ENCODE measurements at places on chromosomes 11 and 22.
A peak's percentile ranks its signal among the peaks of the same experiment; 100 is the strongest.

DNA sequence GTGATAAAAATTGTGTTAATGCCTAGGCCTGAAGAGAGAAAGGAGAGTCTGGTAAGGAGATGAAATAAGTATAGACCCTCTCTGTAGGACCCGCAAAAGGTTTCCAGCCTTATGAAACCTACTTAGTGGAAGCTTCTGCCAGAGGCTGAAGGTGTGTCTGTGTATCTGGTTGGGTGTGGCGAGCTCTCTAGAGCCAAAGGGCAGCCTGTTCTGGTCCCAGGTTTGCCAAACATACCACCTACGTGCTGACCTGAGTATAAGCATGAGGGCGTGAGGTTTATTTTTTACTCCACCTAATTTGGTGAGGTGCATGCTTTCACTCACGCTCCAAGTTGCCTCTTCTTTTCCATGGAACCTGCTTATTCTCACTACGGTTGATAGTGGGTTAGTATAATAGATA lies 5.6 kb downstream of the CSTPP1 start:
- DNase-seq = no peak

DNA sequence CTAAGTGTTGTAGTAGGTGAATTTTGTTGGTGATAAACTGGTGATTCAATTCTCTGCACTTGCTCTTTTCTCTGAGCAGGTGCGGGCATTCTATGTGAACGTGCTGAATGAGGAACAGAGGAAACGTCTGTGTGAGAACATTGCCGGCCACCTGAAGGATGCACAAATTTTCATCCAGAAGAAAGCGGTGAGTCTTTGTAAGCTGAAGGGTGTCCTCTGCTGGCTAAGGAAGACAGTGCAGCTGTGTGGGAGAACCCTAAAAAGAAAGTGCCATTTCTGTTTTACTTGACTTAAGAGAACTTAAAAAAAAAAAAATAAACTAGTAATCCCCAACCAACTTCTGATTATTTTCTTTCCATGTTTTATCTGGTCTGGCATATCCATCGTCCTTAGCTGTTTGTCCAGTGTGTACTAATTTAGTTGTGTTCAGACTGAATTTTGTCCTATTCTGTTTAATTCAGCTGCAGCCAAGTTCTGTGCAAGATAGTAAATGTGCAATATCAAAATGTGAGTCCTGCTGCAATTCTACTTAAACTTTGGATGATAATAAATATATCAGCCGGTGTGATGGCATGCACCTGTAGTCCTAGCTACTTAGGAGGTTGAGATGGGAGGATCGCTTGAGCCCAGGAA lies 29.6 kb downstream of the CAT start:
- DNase-seq = no peak

DNA sequence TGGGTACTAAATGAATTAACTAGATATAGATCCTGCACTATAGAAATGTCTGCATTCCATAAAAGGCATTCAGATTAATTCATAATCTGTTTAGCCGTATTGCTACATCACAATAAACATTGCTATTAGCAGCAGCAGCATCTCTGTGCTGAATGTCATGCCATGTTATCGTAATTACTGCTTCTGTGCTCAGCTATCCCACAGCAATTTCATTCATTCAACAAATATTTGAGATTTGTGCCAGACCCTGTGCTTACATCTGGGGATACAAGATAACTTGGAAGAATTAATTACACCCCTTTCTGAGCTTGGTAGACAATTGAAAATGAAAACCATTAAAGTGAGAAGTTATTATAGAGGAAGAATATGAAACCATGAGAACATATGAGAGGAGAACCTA lies 185.8 kb upstream of the C11orf87 start:
- DNase-seq = no peak

DNA sequence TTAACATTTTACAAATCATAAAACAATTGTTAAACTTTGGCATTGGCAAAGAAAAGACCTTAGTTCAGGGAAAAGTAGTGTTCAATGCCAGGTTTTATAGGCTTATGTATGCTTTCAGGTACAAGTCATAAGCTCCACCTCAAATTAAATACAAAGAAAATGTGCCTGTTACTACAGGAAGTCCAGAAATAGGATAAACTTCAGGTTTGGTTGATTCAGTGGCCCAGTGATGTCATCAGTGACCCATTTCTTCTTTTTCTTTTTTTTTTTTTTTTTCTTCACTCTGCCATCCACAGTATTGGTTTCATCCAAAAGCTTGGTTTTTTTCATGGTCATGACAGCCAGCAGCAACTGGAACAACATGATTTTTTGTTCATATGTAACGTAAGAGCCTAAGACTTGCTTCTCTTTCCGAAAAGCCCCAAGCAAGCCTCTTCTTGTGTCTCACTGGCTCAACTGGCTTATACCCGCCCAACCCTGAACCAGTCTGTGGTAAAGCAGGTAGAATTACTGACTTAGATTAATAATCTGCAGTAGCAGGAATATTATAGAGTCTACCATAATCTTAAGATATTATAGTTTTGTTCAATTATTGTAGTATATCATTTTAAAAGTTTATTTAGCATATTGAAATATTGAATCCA lies 46.2 kb downstream of the TTC17 start:
- DNase-seq = no peak

DNA sequence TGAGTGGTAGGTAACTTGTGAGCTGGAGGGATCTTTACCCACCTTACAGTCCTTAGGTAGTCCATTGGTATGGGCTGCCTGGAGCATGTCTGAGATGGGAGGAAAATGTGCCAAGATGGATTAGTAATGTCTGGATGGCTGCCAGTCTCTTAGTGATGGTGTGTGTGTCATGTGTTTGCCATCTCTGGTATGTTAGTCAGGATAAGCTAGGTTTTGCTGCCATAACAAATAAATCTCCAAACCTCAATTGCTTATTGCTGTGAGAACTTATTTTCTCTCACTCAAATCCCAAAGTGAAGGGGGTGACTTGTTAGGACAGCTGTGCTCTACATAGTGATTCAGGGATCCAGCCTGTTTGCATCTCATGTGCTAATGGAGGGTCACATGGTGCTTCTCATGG lies 40.9 kb upstream of the MYEOV start:
- no peak for DNase-seq

- DNase-seq = no peak
These were observed 21.9 kb downstream of the CASP12 start for GRCh38 chr11:104876324-104876723.

GRCh38 chr22:39719559-39720450 lies 149.3 kb downstream of the CACNA1I start:
- DNase-seq = no peak

GRCh38 chr11:69018924-69019323 lies 5.9 kb upstream of the MRGPRF start:
- DNase-seq = no peak

- no peak for DNase-seq
These were observed 2.4 kb upstream of the MFNG start for GRCh38 chr22:37488337-37489135.

DNA sequence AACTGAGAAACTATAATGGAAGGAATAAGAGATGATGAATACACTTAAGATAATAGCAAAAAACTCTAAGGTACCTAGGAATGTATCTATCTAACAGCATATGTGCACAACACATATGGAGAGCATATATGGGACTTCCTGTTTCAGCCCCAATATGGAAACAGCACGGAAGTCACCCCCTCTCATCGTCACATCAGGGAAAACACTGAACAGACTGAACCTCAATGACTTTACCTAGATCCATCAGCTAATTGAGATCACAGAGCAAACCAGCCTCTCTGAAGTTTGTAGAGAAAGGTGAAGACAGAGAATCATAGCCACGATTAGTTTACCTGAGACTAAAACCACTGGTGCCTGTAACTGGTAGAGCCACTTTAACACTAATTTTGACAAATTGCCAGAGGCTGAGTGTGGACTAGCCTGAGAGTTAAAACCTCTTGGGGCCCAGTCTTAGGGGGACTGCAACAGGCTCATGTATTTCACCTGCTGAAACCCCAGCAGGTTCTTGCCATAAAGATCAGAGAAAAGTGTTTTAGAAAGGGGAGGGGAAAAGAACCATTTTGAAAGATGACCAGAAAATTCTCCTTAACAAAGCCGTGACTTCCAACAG lies 722.6 kb downstream of the TBC1D22A start:
- DNase-seq = no peak

- DNase-seq = no peak
These were observed 77.7 kb upstream of the FAM181B start for GRCh38 chr11:82811369-82811768.

GRCh38 chr22:39114112-39114511 lies 17.1 kb downstream of the APOBEC3H start:
- no peak for DNase-seq

DNA sequence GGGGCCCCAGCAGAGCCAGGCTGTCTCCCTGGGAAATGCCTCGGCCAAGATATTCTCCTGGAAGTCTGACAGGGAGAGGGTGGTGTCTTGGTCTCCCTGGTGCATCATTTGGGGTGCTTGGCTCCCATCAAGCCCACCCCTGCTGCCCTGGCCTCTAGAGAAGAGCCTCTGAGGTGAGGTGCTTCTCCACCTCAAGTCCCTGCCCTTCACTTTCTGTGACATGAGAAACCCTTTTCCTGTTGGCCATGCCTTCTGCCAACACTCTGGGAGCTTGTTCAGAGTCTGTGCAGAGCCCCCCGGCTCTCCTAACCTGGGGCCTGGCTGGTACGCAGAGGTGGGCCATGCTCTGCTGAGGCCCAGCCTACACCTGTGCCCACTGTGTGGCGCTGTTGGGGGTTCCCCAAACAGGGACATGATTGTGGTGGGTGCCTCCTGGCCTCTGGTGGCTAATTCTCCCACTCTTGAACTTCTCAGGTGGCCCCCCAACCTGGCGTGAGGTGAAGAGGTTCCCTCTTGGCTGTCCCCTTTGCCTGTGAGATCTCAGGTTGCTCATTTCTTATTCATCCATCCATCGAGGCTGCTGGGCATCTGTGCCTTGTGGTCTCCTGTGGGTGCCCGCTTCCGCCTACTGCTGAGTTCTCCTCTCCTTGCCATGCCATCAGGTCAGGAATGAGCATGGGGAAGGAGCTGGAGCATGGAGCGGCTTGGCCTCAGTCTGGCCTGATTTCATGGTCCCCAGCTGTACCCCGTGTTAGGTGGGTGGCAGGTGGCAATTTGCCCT lies 19.2 kb upstream of the DGCR8 start:
- no peak for DNase-seq

GRCh38 chr11:76307396-76307795 lies 73.5 kb downstream of the THAP12 start:
- DNase-seq = no peak

DNA sequence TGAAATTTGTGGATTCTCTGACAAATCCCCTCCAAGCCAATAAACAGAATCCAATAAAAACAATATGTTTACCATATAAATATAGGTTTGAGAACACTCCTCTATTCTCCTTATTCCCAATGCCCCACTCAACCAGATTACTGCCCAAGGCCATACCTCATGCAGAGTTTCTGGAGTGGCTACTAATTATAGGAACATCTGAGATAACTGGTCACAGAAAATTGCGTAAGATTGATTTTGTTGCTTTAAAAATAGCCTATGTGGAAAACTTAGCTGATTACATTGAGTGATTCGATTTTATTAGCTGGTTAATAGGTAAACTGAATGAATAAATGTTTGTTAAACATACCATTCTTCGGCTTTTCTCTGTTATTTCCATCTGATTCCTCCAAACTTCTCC lies 48.0 kb downstream of the ME3 start:
- no peak for DNase-seq

GRCh38 chr11:20112291-20113148 lies 47.8 kb downstream of the DBX1 start:
- DNase-seq = peak; percentile 89

DNA sequence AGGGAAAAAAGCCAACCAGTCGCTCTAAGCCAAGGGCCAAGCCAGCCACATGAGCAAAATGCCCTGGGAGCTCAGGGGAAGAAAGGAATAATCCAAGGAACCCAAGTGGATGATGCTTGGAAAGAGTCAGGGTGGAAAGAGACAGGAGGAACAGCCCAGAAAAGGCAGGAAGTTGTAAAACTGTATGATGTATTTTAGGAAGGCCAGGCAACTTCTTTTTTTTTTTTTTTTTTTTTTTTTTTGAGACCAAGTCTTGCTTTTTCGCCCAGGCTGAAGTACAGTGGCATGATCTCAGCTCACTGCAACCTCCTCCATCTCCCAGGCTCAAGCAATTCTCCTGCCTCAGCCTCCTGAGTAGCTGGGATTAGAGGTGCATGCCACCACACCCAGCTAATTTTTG lies 1.6 kb downstream of the LGALS12 start:
- DNase-seq = no peak

- peak; percentile 79 for DNase-seq
These were observed 27.2 kb downstream of the PHLDB1 start for GRCh38 chr11:118634431-118635236.

GRCh38 chr11:133277886-133278285 lies 254.4 kb downstream of the OPCML start:
- DNase-seq = no peak

- DNase-seq = no peak
These were observed 57.4 kb upstream of the PARVA start for GRCh38 chr11:12319988-12320387.

DNA sequence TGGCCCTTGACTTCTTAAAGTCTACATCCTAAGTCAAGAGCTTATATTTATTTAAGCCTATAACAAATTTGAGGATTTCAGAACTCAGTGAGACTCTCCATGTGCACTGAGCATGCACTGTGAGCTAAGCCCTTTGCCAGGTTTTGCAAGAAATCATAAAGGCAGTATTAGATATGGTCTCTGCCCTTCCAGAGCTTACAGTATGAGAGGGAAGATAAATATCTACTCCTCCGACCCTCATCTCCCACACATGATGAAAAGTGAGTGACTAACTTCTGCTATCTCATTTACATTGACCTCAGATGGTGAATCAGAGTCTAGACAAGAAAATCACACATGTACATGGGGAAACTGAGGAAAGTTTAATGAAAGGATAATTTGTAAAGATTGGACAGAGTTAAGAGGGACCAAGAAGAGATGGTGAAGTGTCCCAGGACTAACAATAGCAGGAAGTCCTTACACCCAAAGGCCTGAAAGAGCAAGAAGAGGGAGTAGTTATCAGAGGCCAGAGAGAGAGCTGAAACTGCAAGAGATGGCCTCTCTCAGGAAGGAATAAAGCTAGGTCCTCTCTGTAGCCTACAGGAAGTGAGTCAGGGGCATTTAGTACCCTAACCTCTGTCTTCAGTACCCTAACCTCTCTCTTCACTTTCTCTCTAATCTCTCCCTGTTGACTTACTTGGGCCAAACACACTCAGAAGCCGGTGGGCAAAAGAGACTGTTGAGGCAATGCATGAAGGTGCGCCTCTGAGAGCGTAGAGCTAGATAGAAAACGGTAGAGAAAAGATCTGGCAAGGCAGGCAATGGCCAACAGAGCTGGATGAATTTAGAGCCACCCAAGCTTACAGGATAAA lies 23.0 kb upstream of the BLID start:
- no peak for DNase-seq
